ENCODE measurements at places on chromosomes 1 and 21.

DNA sequence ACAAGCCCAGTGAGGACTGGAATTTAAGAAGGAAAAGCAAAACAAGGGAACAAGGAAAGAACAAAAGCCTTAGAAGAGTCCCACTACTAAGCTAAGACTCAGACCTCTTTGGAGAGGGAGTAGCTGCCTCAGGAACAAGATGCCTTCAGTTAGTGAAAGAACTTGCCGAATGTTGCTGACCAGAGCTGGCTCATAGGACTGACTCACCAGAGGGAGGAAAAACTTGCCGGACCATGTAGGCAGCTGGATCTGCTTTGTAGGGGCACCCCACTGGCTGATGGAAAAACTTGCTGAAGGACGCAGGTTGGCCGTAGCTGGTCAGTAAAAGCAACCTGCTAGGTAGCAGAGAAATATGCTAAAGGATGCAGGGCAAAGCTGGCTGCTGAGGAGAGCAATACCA lies 15.3 kb upstream of the ZSWIM5 start:
- no peak for DNase-seq

- no peak for DNase-seq
These were observed 179.4 kb upstream of the SGIP1 start for GRCh38 chr1:66354311-66355201.

- DNase-seq = peak; percentile 46
These were observed 91.5 kb downstream of the SIPA1L2 start for GRCh38 chr1:232538224-232538942.

DNA sequence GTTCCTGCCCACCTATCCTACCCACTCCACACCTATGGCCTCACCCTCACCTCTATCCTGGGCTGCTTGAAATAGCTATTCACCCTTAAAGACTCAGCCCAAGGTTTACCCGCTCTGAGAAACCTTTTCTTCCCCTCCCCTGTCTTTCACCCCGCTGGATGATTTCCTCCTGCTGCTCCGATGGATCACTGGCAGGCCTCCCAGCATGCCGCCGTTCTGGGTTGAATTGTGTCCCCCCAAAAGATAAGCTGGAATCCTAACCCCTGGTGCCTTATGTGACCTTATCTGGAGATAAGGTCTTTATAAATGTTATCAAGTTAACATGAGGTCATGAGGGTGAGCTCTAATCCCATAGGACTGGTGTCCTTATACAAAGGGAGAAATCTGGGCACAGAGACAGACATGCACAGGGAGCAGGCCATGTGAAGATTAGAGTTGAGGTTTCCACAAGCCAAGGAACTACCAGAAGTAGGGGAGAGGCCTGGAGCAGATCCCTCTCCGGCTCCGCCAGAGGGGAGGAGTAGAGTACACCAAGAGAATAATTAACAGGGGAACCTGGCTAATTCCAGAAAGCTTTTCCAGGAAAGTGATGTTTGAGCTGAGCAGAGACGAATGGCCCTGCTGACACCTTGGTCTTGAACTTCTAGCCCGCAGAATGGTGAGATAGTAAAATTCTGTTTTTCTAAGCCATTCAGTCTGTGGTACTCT lies 110.0 kb upstream of the SERBP1 start:
- no peak for DNase-seq

DNA sequence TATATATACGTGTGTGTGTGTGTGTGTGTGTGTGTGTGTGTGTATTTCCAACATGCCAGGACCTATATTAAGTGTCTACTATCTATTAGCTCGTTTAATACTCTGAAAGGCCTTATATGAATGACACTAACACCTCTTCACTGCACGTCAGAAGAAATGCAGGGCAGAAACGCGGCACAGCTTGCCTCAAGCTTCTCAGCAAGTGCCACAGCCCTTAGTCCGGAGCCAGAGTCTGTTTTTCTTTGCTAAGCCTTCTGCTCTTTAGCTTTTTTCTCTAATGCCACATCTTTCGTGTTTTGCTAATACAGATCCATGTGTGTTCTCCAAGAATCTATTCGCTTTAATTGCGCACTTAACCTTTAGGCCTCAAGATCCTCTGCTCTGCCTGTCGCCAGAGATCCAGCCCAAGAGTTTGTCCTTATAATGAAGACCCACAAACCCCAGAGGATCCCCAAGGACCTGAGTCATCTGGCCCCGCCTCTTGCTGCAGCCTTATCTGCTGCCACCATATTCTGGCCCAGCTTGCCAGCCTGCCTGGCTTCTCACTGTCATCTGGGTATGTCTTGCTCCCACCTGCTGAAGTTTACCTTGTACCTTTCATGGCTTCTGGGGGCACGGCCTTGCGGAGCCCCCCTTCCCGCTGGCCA lies 2.0 kb upstream of the TRIM58 start:
- no peak for DNase-seq

DNA sequence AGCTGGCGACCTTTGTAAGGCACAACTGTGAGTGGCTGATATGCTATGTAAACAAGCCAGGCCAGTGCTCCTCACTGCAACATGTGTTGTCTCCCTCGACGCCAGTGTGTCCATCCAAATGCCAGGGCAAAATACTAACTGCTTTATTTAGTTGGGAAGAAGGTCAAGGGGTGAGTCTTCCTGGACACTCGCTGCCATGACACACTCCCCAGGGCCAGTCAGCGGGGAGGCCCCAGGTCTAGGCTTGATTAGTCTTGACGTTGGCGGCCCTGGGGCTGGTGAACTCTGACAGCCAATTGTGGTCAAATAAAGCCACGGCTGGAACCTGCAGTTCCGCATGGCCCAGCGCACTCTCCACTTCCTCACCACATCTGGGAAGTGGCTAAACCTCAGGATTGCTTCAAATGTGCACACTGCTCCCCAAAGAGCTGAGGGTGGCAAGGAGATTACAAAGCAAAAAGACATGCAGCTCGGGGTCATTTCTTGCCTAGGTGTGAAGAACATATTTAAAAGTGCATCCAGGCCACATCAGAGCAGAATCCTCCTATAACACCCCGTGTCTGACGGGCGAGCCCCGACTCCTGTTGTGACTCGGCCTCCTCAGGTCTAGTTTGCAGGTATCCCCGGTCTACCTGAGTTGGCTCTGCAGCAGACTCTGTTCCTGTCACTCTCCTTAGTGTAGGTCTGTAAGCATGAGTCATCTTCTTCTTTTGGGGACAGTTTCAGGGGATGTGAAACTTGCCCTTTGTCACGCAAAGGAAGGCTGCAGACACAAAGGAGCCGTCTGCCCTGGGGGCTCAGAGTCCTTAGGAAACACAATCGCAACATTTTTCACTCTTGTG lies 183.5 kb downstream of the RUNX1 start:
- no peak for DNase-seq

DNA sequence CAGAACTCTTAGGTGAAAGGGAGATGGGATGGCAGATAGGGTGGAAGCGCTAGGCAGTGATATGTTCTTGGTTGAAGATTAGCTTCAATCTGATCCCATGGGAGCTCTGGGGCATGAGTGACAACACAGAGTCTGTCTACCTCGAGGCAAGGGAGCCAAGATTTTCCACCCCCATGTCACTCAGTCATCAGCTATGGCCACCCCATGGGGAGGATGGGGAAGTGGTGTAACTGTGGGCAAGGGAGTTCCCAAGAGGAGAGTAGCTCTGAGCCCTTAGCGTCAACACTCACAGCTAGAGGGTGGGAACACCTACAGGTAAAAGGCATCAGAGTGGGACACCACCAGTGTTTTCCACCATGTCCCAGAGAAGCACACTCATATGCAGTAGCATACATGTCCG lies 30.3 kb upstream of the C1QA start:
- DNase-seq = no peak

DNA sequence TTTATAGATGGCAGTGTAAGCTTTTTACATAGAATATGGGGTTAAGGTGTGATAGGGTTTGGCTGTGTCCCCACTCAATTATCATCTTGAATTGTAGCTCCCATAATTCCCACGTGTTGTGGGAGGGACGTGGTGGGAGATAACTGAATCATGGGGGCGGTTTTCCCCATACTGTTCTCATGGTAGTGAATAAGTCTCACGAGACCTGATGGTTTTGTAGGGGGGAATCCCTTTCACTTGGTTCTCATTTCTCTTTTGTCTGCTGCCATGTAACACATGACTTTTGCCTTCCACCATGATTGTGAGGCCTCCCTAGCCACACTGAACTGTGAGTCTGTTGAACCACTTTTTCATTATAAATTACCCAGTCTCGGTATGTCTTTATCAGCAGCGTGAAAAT lies 290.3 kb upstream of the B3GALT2 start:
- DNase-seq = no peak

DNA sequence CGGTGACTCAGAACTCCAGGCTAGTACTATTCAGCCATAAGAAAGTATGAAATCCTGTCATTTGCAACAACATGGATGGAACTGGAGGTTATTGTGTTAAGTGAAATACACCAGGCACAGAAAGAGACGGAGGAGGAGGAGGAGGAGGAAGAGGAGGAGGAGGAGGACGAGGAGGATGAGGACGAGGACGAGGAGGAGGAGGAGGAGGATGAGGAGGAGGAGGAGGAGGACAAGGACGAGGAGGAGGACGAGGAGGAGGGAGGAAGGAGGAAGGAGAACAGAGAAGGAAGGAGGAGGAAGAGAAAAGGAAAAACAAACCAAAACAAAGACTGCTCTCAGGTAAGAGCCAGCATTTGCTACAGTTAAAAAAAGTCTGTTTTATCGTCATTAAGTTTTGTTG lies 178.7 kb downstream of the NPHP4 start:
- DNase-seq = no peak

DNA sequence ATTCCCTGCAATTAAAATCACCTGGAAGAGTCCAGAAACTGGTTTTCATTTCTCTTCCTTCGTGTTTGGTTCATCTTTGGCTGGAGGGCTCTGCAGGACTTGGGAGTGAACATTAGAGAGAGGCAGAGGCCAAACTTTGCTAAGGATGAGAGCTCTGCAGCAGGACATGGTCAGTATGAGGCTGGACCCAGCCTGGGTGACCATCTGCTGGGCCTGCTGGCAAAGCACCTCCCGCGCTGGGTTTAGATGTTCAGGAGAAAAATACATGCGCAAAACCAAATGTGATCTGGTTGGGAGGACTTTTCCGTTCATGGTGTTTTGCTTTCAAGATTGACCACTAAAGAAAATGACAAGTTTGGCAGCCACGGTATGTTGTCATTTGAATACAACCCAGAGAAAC lies 15.9 kb downstream of the KAZN start:
- no peak for DNase-seq

- DNase-seq = no peak
These were observed 60.8 kb downstream of the ELK4 start for GRCh38 chr1:205570796-205571537.

DNA sequence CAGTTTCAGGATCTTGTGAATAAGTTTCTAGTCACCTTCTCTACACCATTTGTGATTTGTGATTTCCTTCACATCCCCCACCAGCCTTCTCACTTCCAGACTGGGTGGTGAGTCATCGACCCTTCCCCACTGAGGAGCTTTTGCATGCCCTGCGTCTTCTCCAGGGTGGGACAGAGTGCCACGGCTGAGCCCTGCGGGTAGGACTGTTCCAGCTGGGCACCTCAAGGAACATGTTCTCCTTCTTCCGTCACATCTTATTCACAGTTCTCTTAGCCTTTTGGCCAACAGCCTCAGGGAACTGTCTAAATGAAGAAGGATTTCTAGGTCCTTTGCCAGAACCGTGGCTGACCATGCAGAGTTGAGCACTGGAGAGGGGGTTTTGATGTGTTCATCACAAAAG lies 116.5 kb downstream of the TMEM53 start:
- DNase-seq = no peak

DNA sequence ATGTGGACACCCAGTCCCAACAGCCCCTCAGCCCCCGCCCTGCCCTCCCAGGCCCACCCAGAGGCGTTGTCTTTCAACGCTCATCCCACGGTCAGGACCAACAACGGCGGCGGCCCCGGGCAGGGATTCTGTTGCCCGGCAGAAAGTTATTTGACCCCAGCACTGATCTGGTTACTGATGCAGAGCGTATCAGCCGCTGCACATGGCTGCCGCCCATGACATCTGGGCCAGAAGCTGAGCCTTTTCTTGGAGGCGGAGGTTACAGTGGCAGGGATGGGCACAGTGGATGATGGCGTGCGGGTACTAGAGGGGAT lies 127.1 kb upstream of the ARHGEF16 start:
- no peak for DNase-seq

DNA sequence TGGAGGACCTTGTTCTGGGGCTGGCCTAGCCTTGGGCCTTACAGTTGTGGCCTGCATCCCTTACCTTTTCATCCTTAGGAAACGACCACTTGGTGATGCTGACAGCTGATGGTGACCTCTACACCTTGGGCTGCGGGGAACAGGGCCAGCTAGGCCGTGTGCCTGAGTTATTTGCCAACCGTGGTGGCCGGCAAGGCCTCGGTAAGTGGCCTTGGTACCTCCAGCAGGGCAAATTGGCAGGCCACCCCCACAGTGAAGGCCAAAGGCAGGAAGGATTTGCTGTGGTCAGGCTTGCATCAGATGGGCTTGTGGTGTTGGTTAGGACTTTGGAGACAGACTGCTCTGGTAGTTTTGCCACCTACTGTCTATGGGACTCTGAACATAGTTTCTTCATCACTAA lies 17.7 kb upstream of the TRNAU1AP start:
- DNase-seq = no peak

GRCh38 chr1:191690931-191691330 lies 467.3 kb upstream of the RGS18 start:
- no peak for DNase-seq

GRCh38 chr1:55775007-55775406 lies 559.8 kb upstream of the USP24 start:
- peak; percentile 93 for DNase-seq

GRCh38 chr1:59432531-59433439 lies 135.9 kb downstream of the FGGY start:
- no peak for DNase-seq

- no peak for DNase-seq
These were observed 60.0 kb upstream of the KCTD3 start for GRCh38 chr1:215507119-215507518.

GRCh38 chr1:23286401-23286800 lies 57.7 kb downstream of the HNRNPR start:
- DNase-seq = no peak

- DNase-seq = no peak
These were observed 2.1 kb downstream of the CAPZB start for GRCh38 chr1:19483261-19483660.

GRCh38 chr21:45655124-45655523 lies 11.6 kb downstream of the PCBP3 start:
- peak; percentile 13 for DNase-seq

DNA sequence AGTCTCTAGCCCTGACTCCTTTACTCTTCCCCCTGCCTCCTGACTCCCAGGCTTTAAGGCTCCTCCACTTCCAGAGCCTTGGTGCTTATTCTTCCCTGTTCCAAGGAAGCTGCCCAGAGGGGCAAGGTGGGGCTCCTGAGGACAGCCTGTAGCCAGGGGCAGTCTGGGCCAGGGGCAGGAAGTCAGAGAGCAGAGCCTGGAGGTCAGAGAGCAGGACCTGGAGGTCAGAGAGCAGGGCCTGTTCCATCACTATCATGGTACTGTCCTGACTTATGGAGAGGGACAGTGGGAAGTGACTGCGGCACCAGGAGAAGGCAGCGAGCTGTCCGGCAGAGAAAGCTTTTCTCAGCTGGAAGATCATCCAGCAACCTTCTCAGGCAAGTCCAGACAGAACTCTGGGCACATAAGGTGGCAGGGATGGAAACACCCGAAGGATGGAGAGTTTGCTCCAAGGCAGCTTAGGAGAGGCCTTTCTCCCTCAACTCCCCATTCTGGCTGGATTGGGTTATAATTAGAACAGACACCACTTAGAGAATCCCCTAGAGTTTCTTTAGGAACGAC lies 25.0 kb downstream of the PLXNA2 start:
- DNase-seq = no peak

- no peak for DNase-seq
These were observed 2.8 kb upstream of the SLC2A1 start for GRCh38 chr1:42961312-42962091.
